ENCODE measurements at places on chromosomes 6 and 20.

GRCh38 chr6:109717971-109718370 is 26.9 kb downstream of the FIG4 start:
- DNase-seq, result no peak

GRCh38 chr20:63290677-63291472 is 2.1 kb upstream of the COL20A1 start:
- DNase-seq, result peak; percentile 67

DNA sequence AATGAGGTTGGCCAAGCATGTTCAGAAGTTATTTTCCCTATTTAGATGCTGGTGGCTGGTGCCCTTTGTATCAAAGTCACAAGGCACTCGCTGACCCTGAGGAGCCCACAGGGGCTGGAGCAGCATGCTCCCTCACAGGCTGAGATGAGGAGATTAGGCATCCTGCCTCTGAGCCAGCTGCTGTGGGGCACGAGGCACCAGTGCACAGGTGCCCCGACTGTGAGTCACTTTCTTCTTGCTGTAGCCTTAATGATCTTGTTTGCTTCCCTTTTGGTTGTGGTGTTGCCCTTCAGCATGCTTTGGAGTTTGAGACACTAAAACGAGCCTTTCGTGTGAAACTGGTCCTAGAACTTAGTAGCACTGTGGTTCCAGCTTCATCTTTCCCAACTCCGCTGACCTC is 4.3 kb downstream of the PSMG4 start:
- DNase-seq, result no peak

GRCh38 chr6:133683606-133684005 is 205.3 kb upstream of the TCF21 start:
- no peak for DNase-seq

DNA sequence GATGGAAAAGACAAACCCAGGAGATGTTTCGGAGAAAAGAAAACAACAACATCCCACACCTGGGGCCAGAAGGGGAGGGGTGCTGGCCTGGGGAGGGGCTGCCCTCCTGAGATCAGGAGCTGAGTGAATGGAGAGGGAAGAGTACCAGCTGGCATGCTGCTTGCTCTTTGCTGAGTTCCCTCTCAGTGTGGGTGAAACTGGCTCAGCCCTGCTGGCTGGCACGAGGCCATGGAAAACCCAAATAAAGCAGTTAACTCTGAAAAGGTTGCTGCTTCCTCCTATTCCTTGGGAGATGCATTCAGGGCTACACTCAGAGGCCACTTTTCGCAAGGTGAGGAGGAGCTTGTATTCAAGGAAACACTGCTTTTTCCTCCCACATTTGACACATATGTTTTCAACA is 8.0 kb upstream of the KCNK16 start:
- DNase-seq, result no peak

GRCh38 chr6:190596-191395 is 101.5 kb upstream of the DUSP22 start:
- DNase-seq, result no peak

- DNase-seq, result no peak
These were observed 61.6 kb downstream of the PHACTR3 start for GRCh38 chr20:59665656-59666555.

- no peak for DNase-seq
These were observed 11.2 kb upstream of the APCDD1L start for GRCh38 chr20:58526411-58526810.

- no peak for DNase-seq
These were observed 6.9 kb upstream of the VEGFA start for GRCh38 chr6:43762966-43763695.

DNA sequence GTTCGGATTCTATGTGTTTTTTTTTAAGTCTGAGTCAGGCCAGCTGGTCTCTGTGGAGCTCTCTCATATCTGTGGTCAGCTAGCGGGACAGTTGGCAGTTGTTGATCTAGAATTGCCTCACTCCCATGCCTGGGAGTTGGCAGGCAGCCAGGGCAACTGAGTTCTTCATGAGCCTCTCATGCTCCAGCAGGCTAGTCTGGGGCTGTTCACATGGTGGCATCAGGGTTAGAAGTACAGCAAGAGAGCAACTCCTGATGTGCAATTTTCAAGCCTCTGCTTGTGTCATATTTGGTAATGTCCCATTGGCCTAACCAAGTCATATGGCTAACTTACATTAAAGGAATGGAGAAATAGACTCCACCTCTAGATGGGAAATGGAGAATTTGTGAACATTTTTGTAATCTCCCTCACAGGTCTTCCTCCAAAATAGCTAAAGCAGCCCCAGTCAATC is 6.7 kb upstream of the IFT52 start:
- no peak for DNase-seq

GRCh38 chr6:48144021-48144420 is 33.0 kb upstream of the PTCHD4 start:
- no peak for DNase-seq

All from activated naive CD4-positive, alpha-beta T cell treated with Interleukin-2 at 50 U/mL for 16 hours (primary cell).